ENCODE measurements at places on chromosomes 6 and 20.

DNA sequence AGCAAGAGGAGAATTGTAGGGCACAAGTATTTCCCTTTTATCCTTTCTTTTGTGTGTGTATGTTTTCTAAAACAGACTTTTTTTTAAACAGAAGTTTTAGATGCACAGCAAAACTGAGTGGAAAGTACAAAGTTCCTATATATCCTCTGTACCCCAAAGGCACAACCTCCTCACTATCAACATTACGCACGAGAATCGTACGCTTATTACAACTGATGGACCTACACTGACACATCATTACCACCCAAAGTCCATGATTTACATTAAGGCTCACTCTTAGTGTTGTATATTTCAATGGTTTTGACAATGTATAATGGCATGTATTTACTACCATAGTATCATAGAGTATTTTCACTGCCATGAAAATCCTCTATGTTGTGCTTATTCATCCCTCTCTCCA, 32.6 kb downstream of the MAN1A1 start:
- DNase-seq, result no peak

DNA sequence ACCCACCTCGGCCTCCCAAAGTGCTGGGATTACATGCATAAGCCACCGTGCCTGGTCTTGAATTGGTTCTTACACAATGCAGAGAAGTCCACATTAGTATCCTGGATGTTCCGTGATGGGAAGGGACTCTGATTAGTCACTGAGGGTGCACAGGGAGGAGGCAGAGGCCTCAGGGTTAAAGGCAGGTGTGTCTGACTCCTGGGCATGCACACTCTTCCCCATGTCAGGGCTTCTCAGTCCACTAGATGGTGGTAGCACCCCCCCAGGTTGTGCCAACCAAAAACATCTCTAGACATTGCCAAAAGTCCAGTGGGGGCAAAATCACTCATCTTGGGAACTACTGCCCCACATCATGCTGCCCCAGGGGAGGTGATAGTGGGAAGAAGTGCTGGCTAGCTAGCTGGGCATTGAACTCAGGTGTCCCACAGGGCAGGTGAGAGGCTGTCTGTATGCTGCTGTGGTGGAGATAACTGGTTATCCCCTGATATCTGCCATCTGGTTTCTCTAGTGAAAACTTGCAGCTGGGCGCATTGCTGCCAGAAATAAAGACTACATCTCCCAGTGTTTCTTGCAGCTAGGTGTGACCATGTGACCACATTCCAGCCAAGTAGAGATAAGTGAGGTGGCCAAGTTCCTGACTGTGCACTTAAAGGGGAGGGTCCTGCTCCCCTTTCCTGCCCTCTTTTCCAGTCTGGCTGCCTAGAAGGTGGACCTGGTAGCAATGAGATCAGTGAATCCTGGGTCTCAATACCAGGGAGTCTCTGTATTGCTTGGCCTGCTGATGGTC, 8.4 kb upstream of the NSFL1C start:
- DNase-seq, result no peak

DNA sequence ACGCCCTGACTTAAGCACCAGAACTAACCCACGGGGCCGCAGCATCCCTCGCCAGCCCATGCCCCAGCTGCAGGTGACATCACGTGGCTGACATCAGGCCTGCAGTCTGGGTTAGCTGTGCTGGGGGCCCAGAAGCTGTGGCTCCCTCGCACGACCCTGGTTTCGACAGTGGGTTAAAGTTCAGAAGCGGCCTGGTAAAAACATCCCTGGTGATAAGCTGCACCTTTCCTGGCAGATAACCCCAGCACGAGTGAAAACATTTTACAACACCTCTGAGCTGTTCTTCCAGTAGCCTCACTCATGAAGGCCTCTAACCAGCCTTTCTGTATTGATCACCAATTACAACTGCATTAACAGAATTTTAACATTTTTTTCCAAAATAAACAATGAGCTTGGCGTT, 136.4 kb upstream of the RREB1 start:
- no peak for DNase-seq

- DNase-seq, result no peak
Observed at GRCh38 chr6:82362144-82362543, 1.5 kb upstream of the TPBG start.

GRCh38 chr20:37669062-37669772, 24.6 kb upstream of the CTNNBL1 start:
- no peak for DNase-seq
